ENCODE measurements at places on chromosomes 1 and 21.

- no peak for DNase-seq
Observed at GRCh38 chr1:41936107-41936506, 17.4 kb upstream of the HIVEP3 start.

- peak; percentile 39 for DNase-seq
Observed at GRCh38 chr1:229130028-229130668, 140.8 kb upstream of the RAB4A start.

GRCh38 chr1:106756752-106757151 is 299.7 kb upstream of the PRMT6 start:
- no peak for DNase-seq

GRCh38 chr1:35702508-35702907 is 16.2 kb downstream of the C1orf216 start:
- no peak for DNase-seq

- peak; percentile 24 for DNase-seq
Observed at GRCh38 chr1:182841368-182841988, 2.3 kb downstream of the DHX9 start.

GRCh38 chr1:108865316-108865910 is 8.5 kb upstream of the AKNAD1 start:
- DNase-seq = no peak

GRCh38 chr1:25809283-25809926 is 9.4 kb downstream of the SELENON start:
- DNase-seq = no peak

DNA sequence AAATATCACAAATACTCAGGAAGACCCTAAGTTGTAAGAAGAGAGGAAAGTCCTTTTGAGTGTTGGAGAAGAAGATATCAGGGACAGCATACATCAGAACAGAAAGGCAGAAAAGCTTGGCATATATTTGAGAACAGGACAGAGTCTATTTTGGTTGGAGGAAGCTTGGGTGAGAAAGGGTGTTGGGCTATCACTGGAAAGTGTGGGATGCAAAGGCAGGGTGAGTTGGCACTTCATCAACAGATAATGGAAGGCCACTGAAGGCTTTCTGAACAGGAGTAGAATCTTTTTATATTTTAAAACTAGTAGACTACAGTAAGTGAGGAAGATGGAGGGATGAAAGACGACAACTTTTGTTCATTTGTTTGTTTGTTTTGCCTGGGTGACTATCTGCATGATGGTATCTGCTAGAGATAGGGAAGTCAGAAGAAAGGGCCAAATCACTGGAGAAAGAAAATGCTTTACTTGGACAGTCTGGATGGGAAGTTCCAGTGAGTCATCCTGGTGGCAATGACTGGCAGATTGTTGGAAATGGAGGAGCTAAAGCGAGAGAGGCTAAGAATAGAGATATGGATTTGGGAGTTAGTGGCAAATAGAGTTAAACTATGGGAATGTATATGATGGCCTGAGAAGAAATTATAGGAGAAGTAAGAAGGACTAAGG is 33.7 kb upstream of the KCNA2 start:
- no peak for DNase-seq

- DNase-seq = no peak
Observed at GRCh38 chr21:42376338-42376982, 10.1 kb upstream of the TFF1 start.

DNA sequence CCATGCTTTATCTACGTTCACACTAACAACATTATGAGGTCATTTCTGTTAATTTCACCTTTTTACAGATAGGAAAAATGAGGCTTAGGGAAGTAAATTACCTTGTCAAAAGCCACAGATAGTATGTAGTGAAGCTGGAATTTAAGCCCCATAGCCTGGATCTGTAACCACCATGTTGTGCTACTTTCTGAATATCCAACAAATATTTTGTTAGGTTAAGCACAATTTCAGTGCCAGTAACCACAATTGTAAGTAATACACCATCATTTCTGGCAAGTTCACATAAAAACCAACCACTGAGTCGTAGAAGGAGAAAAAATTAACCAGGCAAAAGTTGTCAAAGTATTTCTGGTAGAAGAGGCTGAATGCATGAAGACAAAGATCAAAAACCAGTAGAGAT is 593.1 kb upstream of the CAMK1G start:
- no peak for DNase-seq

- no peak for DNase-seq
Observed at GRCh38 chr1:185406691-185407009, 89.6 kb upstream of the IVNS1ABP start.

DNA sequence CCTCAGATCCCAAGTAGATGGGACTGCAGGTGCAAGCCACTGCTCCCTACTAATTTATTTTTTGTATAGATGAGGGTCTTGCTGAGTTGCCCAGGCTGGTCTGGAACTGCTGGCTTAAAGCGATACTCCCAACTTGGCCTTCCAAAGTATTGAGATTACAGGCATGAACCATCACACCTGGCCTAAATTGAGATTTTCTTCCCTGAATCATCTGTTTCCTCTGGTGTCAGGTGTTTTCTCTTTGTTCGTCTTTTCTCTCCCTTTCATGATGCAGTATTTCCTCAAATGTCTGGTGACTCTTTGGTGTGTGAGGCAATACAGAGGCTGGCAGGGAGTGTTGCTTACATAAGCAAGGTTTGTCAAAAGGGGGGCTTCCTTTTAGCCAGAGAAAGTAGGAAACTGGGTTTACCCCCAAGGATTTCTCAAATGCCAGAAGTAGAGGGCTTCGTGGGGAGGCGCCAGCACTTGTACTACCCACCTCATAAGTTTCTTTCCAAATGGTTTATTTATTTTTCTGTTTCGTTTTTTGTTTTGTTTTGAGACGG is 27.6 kb downstream of the CLDN14 start:
- DNase-seq = no peak

GRCh38 chr1:117633423-117633822 is 27.6 kb downstream of the TENT5C start:
- DNase-seq = no peak

DNA sequence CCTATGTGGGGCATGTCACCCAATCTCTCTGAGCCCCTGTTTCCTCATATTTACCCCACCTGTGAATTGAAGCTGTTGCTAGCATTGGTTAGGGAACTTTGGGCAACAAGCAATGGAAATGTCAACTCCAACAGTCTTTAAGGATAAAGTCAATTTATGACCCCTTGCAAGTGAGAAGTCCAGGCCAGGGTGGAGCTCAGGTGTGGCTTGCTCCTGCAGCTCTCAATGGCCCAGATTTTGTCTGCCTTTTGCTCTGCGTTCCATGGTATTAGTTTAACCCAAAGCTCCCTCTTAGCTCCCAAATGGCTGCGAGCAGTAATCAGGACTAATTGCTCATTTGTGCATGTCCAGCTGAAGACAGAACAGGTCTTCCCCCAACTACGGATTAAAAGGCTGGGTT is 70.4 kb upstream of the ABCG1 start:
- no peak for DNase-seq

DNA sequence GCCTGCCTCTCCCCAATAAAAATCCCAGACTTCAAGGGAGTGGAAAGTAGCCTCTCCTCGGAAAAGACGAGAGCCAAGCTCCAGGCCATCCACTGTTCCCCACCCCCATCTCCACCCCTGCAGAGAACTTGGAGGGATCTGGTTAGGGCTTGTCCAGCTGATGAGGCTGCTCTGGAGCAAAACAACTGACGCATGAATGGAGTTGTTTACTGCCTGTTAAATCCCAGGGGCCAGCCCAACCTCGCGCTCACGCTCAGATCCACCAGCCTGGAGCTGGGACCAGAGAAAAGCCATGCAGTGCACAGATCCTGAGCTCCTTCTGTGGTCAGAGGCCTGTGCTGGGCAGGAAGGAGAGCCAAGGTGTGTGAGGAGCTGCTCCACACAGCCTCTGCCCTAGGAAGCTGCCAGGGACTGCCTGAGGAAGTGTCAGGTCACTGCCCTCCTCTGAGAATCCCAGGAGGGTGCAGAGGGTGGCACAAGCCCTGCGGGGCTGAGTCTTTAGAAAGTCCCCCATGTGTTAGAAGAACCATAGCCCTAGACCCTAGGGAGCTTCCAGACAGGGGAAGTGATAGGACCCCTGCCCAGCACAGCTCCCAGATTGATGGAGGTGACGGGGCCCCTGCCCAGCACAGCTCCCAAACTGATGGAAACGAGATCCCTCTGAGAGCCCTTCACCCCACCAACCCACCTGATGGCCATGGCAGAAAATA is 109.0 kb upstream of the IPO9 start:
- DNase-seq = no peak

GRCh38 chr1:235424092-235424491 is 56.9 kb downstream of the TBCE start:
- no peak for DNase-seq

DNA sequence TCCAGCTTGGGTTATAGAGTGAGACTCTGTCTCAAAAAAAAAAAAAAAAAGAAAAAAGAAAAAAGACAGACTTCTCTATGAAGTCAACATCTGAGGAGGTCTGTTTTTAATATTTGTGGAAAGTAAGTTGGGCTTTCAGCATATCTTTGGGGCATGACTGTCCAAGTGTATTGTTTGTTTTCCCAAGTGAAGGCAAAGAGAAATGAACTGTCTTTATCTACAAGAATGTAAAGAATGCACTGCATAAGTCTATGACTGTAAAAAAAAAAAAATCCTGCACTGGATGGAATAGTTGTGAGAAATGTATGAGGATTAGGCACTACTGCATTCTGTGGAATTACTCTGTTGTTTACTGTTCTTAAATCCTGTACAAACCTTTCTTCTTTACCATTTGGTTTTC is 45.6 kb upstream of the TMEM61 start:
- no peak for DNase-seq

- DNase-seq = no peak
Observed at GRCh38 chr1:221335161-221336101, 406.5 kb downstream of the DUSP10 start.

DNA sequence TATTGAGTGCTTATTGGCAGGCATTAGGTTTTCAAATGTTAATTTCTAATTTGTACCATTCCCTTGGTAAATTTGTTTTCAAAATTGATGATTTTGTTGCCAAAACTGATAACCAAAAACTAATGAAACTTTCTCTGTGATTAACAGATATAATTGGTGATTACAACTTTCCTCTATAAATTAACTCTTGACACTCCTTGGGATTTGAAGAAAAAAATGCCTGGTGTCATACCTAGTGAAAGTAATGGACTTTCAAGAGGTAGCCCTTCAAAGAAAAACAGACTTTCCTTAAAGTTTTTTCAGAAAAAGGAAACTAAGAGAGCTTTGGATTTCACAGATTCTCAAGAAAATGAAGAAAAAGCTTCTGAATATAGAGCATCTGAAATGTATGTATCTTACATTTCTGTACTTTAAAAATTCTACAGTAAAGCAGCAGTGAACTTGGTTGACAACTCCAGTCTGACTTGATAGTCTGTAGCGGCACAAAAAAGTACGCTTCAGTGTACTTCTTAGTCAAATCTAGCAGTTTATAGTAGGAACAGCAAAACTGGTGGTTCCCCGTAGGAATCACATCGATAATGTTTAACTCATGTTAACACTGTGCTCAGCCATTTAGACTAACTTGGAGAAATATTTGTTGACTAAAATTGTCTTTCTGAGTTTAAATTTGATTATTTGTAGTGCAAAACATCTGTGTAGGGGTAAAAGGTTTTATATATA is 3.0 kb downstream of the USP1 start:
- peak; percentile 23 for DNase-seq

GRCh38 chr1:203215573-203215972 is 13.9 kb downstream of the CHIT1 start:
- no peak for DNase-seq

GRCh38 chr1:116716391-116716790 is 37.8 kb upstream of the CD2 start:
- DNase-seq = no peak

GRCh38 chr1:202005958-202006357 is 4.4 kb upstream of the ELF3 start:
- no peak for DNase-seq

GRCh38 chr1:236172041-236172579 is 29.8 kb downstream of the GPR137B start:
- no peak for DNase-seq

DNA sequence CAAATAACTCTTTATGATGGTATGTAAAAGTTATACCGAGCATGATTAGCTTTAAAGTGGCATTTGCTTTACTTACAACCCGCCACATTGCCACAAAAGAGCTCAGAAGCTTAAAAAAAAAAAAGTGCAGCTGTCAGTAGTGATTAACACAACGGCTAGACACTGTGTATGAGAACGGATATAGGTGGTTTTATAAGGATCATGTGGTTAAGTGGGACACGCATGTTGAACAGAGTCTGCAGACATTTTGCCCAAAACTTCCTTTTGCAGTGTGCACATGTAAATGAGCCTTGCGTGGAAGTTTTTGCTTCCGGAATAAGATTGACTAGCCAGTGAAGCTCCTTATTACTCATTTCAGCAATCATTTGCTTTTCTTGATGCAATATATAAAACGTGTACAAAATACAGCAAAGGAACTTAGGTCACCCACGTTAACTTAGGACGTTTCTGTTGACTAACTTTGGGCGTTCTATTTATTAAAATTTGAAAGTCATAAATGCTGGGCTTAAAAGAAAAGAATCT is 58.7 kb upstream of the RGS1 start:
- peak; percentile 80 for DNase-seq

DNA sequence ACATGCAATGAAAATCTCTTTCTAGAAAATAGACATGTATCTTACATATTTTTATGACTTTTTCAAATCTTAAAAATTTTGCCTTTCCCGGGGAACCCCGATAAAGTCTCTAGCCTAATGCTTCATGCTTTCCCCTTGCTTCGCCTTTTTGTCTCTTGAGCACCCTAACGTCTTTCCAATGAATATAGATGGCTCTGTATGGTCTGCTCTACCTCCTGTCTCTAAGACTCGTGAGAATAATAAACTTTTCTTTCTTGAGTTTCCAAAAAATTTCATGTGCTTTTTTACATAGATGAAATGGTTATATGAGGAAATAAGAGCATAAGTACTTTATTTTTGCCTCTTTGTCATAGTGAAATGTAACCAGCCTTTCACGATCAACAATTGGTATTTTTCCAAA is 202.6 kb downstream of the PDE4B start:
- no peak for DNase-seq

DNA sequence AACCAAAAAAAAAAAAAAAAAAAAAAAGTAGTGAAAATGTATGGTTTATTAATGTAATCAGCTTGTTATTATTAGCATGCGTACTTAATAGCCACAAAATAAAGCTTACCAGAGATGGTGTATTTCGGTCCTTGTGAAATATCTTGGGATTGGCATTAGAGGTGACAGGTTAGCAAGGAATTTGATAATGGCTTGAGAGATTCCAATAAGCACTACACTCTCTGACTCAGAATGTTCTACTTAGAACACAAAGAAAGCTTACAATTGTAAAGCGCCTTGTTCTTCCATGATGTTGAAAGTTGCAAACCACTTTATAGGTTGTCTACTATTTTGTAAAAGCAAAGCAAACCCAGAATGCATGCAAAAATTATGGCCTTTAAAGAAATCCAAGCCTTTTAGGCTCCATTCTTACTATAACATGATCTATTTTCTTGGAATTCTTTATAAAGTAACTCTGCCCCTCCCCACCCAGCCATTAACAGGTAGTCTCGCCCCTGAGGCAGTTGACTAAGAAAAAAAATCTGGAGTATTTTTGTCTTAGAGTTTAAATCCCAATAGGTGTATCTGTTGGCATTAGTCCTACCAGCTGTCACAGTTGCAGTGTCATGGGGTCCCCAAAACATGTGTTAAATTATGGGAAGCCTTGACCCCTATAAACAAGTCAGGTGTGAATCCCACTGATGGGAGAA is 129.2 kb downstream of the DHRS3 start:
- no peak for DNase-seq

GRCh38 chr1:169860750-169861149 is 32.9 kb downstream of the SCYL3 start:
- DNase-seq = no peak

- DNase-seq = no peak
Observed at GRCh38 chr1:173049322-173049633, 1.5 kb downstream of the TNFSF18 start.

Data from CD4-positive, alpha-beta T cell treated with Interleukin-10 for 1 hour (primary cell).